ENCODE measurements at places on chromosomes 16 and 17.

GRCh38 chr17:29616300-29617048, 6.2 kb downstream of the CORO6 start:
- DNase-seq, result no peak

DNA sequence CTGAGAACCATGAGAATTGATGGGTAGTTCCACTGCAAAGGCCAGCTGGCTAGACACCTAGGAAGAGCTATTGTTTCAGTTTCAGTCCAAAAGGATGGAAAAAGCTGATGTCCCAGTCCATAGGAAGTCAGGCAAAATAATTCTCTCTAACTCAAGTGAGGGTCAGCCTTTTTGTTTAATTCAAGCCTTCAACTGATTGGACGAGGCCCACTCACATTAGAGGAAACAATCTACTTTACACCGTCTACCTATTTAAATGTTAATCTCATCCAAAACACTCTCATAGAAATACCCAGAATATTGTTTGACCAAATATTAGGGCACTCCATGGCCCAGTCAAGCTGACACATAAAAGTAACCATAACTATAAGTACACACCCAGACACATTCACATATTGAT, 14.4 kb upstream of the CCL13 start:
- DNase-seq, result no peak

DNA sequence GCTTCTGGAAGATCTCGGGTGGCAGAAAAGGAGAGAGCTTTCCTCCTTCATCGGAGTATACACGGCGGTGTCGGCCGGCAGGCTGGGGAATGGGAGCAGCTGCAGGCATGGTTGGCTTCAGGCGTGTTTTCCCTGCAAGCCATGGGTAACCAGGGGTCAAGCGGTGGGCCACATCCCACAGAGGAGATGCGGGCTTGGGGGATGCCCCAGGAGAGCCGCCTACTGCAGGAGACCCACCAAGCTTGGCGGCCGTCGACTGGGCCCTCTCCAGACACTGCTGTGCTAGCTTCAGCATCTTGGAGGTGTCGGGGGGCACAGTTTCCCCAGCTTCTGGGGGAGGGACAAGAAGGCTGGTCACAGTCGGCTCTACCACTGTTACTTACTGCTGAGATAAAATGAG, 4.2 kb downstream of the VPS9D1 start:
- no peak for DNase-seq

GRCh38 chr16:84326545-84326944, 31.9 kb downstream of the WFDC1 start:
- no peak for DNase-seq

DNA sequence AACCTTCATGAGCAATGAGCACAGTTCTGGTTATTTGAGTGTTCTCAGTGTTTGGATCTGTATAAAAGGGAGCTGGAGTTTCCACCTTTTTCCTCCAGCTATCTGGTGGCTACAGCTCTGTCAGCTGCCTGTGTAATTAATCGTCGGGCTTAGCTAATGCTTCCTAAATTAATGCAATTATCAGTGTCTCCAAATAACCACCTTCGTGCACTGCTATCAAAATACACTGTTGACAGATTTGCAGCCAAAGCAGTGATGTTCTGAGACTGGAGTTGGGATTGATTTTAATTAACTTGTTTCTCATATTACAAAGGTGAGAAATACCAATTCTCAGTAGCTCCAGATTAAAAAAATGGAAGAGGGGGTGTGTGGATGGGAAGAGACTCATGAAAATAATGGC, 325.8 kb downstream of the CBLN1 start:
- no peak for DNase-seq

DNA sequence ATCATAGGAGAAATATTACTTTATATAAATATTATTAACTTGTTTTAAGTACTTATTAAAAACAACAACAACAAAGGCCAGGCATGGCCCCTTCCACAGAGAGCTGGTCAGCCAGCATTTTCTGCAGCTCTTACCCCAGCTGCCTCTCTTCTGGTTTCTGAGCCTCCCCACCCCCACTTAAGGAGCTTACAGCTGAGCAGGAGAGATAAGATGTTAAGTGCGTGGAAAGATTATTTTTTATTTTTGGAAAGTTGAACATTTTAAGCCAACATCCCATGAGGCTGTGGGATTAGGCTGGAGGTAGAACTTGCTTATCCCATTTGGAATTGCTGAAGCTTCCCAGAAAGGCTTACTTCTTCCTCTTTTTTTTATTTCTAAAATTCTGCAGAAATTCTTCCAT, 401.2 kb downstream of the SEC14L1 start:
- DNase-seq, result no peak

GRCh38 chr17:6712854-6713129, 377 bp downstream of the SLC13A5 start:
- DNase-seq, result no peak

- no peak for DNase-seq
Observed at GRCh38 chr17:64331931-64332493, 58.6 kb downstream of the PECAM1 start.

GRCh38 chr16:28549301-28549899, 4.3 kb upstream of the SGF29 start:
- DNase-seq, result no peak

DNA sequence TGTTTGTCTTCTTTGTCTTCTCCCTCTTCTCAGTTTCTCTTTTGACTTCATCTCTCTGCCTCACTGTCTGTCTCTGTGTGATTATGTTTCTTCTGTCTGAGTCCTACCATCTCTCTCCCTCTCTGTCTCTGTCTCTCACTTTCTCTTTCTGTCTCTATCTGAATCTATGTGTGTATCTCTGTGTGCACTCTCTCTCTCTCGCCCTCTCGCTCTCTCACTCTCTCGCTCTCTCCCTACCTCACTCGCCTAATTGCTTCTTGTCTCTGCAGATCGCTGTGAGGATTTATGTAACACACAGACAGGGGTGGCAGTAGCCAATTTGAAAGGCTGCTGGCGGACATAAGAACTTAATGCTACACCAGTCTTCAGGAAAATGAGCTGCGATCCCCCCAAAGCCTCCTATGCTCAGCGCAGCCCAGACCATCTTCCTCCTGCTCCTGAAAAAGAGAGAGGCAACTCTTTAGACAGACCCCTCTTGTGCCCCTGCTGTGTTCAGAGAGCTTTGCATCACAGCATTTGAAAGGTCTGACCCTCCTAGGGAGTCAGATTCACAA, 140.9 kb downstream of the CCT6B start:
- DNase-seq, result no peak

- DNase-seq, result no peak
Observed at GRCh38 chr17:45310380-45311324, 6.2 kb downstream of the MAP3K14 start.
